Activated T-cell treated with anti-CD3 and anti-CD28 coated beads, Interleukin-2, amount 50 U/mL, for 72 hours (primary cell): ENCODE measurements at places on chromosomes 2 and 18. TPM values are rescaled to one million over a fixed set of nuclear protein-coding genes. Genes with fewer than 3 reads are reported as not detected.
A peak's percentile ranks its signal among the peaks of the same experiment; 100 is the strongest.

GRCh38 chr2:69499242-69499641 is 62.0 kb upstream of the NFU1 start:
- no peak for DNase-seq

- DNase-seq: peak; percentile 39
Measured at GRCh38 chr2:74849228-74849892, 15.4 kb downstream of the HK2 start.

DNA sequence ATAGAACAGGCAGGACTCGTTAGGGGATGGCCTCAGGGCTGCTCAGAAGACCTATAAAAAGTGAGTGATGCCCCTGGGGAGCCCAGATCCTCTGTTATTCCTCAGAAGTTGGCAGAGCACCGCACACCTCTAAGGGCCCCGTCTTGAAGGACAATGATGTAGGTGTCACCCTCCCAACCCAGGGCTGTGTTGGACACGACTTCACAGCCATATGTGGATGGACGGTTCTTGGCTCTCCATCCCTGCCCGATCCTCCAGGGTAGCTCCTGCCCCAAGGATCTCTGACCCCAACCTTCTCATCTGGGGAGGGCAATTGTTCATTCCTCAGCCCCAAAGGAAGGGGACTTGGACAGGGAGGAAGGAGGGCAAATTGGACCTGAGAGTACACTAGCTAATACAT is 246.1 kb downstream of the DYSF start:
- DNase-seq: no peak

DNA sequence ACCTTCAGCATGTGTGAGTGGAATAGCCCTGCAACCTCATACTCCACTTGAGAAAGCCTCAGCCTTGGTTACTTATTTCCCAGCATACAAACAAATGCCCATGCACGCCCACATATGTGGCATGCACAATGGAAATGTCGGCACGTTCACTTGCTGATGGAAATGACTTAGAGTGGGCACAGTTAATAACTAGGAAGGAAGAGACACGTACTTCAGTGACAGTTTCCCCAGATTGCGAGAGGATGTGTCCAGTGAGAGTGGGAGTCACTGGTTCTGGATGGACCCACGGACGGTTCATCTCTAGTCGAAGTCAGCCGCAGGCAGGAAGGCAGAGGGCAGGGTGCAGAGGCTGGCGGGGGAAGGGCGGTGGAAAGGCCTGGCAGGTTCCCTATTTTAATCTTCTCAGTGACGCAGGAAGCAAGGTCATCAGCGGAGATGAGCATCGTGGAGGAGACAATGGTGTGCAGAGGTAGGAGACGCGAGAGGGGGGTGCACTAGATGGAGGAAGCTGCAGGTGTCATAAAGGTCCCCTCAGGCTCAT is 350.7 kb upstream of the MYT1L start:
- no peak for DNase-seq

CKAP2L gene
- 45.5 TPM for total RNA-seq

SLC9A4 gene
- not detected for total RNA-seq

TGFA gene
- 2.5 TPM for total RNA-seq

CASP10 gene
- 15.7 TPM for total RNA-seq
